ENCODE measurements at places on chromosomes 3 and 15.

GRCh38 chr3:58645726-58646125 is 20.8 kb downstream of the FAM3D start:
- DNase-seq = no peak

DNA sequence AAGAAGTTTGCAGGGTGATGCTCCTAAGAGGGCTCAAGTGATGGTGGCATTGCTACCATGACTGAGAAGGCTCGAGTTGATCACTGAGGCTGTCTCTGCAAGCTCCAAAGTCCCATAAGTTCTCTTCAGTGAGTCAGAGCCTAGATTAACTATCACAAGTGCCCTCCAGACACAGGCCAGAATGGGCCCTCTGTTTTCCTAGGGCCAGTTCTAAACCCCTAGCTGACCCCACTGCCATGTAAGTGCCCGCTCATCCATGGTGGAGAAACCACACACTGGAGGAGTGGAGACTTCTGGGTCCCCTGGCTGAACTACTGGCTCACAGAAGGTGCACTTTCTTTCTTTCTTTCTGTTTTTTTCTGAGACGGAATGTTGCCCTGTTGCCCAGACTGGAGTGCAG is 87.6 kb upstream of the WNT5A start:
- DNase-seq = no peak

DNA sequence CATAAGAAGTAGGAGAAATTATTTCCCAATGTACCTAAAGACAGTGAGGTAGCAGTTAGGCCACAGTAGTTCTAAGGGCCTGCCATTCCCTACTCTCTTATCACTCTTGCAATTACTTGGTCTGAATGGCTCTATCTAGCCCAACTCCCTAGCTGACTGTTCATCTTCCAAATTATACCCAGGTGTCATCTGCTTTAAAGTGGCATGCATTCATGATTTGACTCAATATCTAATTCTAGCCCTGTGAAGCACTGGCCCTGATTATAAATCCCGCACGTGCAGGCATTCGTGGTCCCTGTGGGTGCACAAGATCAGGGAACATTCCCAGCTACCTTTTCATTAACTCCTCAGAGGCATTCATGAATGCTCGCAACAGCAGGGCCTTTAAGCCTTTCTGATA is 43.1 kb upstream of the ZNF774 start:
- DNase-seq = no peak

DNA sequence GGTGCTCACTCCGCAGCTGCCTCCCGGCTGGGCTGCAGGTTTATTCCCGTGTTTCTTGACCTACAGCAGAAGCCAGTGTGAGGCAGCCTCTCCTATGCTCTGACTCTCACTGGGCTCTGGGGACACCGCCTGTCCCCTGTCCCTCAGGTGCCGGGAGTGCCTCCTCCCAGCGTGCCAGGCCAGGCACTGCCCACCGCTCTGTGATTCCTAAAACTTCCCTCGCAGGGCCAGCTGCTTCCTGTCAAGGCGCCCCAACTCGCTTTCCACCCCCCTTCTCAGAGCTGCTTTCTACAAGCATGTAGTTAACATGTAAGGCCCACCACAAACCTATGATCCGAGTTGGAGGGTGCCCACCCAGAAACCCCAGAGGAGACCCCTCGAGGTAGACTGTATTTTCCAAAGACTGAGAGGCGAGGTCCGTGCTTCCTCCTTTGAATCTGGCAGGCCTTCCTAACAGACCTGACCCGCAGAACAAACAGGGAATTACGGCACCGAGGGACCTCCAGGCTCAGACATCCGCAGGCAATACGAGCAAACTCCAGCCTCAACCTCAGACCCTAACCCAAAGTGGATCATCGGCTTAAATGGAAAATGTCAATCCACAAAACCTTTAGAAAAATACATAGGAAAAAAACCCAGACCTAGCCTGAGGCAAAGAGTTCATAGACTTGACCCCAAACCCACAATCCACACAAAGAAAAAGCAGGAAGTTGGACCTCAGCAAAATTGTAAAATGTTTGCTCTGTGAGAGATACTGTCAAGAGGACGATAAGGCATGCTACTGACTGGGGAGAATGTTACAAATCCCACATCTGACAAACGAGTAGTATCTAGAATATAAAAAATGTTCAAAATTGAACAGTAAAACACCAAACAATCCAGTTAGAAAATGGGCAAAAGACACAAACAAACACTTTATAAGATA is 121.3 kb upstream of the IQSEC1 start:
- no peak for DNase-seq

- no peak for DNase-seq
Observed at GRCh38 chr3:38579551-38580449, 69.7 kb downstream of the SCN5A start.

DNA sequence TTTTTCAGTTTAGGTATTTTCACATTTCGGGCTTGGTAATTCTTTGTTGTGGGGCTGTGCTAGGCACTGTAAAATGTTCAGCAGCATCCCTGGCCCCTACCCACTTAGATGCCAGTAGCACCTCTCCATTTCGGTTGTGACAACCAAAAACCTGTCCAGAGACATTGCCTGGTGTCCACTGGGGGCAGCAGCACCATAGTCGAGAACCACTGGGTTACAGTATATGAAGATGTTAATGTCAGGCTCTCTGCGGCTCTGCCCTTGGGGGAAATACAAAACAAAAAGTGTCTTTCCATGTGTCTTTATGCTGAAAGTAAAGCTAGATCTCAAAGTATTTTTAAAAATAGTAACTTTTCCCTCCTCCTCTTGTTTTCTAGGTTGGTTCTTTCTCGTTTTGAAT is 177.2 kb downstream of the ITPR1 start:
- no peak for DNase-seq

- DNase-seq = no peak
Observed at GRCh38 chr3:194277104-194277785, 73.9 kb downstream of the CPN2 start.

- DNase-seq = no peak
Observed at GRCh38 chr15:59352189-59352588, 20.5 kb downstream of the MYO1E start.

- DNase-seq = no peak
Observed at GRCh38 chr15:96353930-96354730, 23.6 kb downstream of the NR2F2 start.

GRCh38 chr3:123952844-123953520 is 8.0 kb downstream of the CCDC14 start:
- no peak for DNase-seq

GRCh38 chr3:41749988-41750387 is 211.9 kb downstream of the ULK4 start:
- no peak for DNase-seq

- DNase-seq = no peak
Observed at GRCh38 chr15:74906067-74906449, 593 bp downstream of the FAM219B start.

DNA sequence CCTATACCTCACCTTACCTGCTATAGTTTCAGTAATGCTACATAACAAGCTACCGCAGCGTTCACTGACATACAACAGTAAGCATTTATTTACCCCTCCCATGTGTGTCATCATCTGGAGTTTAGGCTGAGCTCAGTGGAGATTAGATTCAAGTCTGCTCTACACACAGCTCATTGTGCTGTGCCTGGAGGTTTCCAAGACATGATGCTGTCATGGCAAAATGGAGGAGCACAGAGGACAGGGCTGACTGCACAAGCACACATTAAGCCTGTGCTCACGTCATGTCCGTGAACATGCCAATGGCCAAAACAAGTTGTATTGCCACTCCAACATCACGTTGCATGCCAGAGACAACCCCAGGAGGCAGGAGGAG is 333.8 kb upstream of the TRIM42 start:
- no peak for DNase-seq

DNA sequence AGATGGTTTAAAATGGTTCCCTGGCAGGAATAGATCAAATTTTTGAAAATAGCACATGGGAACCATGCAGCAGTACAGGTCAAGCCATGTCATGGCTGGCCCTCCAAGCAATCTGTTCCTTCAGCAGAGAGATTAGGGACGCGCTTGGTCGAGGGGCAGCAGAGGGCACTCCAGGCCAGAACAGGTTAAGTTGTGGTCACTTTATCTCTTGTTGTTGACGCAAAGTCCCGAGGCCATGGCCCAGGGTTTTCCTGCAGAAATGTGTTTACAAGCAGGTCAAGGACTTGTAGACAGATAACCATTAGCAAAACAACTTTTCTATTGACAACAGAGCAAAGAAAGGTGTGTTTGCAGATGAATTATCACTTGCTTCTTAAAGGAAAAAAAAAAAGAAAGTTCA is 570.0 kb upstream of the NR2F2 start:
- no peak for DNase-seq

DNA sequence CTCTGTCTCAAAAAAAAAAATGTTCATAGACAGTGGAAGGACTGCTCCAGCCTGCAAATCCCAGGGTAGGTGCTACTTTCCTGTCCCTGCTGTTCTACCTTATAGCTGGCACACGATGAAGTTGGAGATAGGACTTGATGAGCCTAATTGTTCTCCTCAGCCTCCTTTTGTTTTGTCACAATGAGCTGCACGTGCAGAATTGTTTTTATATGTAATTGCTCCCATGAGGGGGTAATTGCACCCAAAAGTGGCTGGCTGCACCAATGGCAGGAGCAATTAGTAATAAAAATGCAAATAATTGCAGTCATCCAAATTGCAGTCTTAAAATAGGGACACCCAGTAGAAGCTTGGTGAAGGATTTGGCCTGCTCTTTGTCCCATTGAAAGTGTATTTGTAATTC is 63.0 kb upstream of the PFN2 start:
- DNase-seq = no peak

GRCh38 chr15:92928225-92928750 is 28.2 kb downstream of the CHD2 start:
- DNase-seq = no peak

- no peak for DNase-seq
Observed at GRCh38 chr3:359672-360071, 163.1 kb downstream of the CHL1 start.

All from stimulated activated CD4-positive, alpha-beta T cell treated with anti-CD3 and anti-CD28 coated beads, Interleukin-12 subunit alpha, Interleukin-12 subunit beta, amount 100 ng/mL, for 24 hours (primary cell).